ENCODE measurements at places on chromosomes 2 and 18.

GRCh38 chr18:45482286-45482685 is 133.0 kb upstream of the SLC14A2 start:
- DNase-seq = no peak

- DNase-seq = no peak
Observed at GRCh38 chr2:237324837-237325236, 89.1 kb downstream of the COL6A3 start.

- no peak for DNase-seq
Observed at GRCh38 chr2:178910005-178910404, 102.8 kb upstream of the TTN start.

DNA sequence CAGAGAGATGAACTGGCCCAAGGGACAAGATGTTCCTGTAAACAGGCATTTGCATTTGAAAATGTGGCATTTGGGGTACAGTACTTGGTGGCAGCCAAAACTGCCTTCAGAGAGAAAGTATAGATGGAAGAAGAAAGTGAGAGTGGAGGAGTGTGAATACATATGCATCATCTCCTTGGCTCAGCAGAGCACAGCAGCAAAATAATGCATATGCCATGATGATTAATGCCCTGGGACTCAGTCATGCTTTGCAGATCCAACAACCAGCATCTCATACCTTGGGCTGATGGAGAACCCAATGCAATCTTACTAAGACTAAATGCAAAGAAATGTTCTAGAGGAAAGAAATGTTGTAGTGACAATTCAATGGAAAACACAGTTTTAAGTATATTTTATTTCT is 29.7 kb upstream of the CYTIP start:
- no peak for DNase-seq

GRCh38 chr2:218318241-218318640 is 25.9 kb upstream of the TMBIM1 start:
- no peak for DNase-seq

GRCh38 chr18:21907451-21907850 is 166.9 kb downstream of the MIB1 start:
- DNase-seq = no peak

DNA sequence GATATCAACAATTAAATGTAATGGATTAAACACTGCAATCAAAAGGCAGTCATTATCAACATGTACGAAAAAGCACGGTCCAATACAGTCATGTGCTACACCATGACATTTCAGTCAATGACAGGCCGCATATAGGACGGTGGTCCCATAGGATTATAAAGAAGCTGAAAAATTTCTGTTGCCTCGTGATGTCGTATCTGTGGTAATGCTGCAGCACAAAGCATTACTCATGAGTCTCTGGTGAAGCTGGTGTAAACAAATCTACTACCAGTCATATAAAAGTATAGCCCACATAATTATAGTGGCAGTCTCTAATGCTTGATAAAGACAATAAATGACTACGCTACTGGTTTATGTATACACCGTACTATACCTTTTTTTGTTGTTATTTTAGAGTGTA is 58.4 kb downstream of the RABL2A start:
- DNase-seq = no peak

DNA sequence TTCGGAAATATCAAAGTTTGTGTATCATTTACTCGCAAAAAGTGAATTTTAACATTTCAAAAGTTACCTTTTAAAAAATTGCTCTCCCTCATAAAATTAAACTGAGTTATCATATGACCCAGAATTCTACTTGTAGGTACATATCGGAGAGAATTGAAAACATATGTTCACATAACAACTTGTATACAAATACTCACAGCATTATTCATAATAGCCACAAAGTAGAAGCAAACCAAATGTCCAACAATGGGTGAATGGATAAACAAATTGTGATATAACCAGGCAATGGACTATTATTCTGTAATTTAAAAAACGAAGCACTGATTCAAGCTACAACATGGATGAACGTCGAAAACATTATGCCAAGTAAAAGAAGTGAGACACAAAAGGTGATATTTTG is 412.0 kb upstream of the TCF4 start:
- no peak for DNase-seq

DNA sequence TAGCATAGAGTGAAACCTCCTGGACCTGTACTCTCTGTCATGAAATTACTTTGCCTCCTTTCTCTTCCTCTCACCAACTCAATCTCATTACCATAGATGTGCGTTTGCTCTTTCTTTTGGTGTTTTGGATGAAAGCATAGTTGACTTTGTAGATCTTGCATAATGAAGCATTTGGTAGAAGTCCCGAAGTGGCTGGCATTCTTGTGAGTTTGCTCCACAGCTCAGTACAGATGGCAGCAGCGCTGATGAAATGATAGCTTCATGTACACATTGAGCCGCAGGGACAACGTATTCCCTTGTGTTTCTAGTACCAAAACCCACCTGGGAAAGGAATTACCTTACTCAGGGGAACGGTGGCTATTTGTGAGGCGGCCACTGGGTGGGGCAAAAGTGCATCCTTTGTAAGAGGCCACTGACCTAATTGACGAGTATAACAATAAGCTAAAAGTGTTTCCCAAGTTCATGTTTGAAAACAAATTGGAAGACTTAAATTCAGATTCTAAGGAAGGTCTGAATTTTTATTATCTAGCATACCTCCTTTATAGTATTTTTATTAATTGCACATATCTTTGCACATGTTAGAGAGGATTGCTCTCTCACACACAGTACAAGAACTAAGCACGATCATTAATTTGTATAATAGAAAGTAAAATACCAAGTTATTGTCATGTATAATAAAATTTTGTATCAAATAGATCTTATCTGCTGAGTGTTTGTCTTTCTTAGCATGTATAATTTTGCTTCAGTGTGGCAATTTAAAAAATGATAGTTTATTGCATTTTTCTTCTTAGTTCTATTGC is 25.4 kb upstream of the CDH7 start:
- no peak for DNase-seq

- DNase-seq = no peak
Observed at GRCh38 chr18:36776650-36777049, 52.2 kb downstream of the TPGS2 start.

- no peak for DNase-seq
Observed at GRCh38 chr2:173962583-173963110, 2.5 kb downstream of the SP3 start.

GRCh38 chr2:135091681-135092080 is 39.6 kb downstream of the RAB3GAP1 start:
- no peak for DNase-seq

DNA sequence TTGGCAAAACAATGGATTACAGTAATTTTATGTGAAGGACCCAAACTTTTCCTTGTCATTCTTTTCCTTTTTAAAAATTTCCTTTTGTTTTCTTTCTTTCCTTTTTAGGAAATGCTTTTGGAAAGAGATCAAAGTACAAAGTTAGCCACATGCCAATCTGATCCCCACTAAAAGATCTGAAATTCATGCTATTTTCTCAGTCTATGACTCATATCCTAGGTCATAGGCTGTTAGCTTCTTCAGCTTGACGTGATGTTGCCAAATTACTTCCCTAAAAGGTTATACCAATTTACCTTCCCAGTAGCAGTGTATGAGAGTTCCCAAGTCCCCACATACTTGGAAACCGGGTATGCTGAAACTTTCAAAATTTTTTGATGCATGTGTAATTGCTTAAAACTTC is 355.3 kb downstream of the INSIG2 start:
- no peak for DNase-seq

DNA sequence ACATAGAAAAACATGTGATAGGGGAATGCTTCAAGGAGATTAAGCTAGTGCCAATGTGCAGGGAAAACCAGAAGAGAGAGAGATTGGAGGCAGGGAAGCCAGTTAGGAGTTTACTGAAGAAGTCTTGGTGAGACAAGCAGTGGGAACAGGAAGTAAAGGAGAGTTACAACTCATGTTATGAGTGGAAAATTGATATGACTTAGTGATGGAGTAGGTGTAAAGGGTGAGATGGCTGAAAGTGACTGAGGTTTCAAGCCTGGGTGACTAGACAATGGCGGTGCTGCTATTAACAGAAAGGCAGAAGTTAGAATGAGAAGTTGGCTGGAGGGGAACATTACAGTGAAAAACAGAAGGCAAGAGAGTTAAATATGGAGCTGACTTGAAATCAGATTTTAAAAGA is 16.5 kb downstream of the DOK1 start:
- no peak for DNase-seq

DNA sequence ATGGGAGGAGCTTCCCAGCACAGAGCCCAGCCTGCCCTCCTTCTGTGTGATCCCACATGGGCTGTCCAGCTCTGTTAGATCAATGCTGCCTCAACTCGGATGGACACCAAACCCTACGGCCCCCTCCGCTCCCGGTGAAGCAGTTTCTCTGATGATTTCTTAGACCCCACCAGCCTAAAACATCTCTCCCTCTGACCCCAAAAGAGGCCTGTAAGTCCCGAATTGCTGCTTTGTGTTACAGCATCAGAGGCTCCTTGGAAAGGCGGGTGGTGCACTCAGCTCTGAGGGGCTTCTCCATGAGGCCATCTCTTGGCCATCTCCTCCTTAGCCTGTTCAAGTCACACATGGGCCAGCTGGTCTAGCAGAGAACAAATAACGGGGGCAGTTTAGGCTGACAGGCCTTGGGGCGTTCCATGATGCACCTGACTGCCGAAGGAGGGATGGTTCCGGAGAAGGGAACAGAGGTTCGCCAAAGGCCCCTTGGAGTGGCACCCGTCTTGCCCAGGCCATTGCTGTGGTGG is 240.7 kb downstream of the SH3RF3 start:
- DNase-seq = no peak

GRCh38 chr2:38167968-38168350 is 92.0 kb upstream of the CYP1B1 start:
- DNase-seq = no peak

DNA sequence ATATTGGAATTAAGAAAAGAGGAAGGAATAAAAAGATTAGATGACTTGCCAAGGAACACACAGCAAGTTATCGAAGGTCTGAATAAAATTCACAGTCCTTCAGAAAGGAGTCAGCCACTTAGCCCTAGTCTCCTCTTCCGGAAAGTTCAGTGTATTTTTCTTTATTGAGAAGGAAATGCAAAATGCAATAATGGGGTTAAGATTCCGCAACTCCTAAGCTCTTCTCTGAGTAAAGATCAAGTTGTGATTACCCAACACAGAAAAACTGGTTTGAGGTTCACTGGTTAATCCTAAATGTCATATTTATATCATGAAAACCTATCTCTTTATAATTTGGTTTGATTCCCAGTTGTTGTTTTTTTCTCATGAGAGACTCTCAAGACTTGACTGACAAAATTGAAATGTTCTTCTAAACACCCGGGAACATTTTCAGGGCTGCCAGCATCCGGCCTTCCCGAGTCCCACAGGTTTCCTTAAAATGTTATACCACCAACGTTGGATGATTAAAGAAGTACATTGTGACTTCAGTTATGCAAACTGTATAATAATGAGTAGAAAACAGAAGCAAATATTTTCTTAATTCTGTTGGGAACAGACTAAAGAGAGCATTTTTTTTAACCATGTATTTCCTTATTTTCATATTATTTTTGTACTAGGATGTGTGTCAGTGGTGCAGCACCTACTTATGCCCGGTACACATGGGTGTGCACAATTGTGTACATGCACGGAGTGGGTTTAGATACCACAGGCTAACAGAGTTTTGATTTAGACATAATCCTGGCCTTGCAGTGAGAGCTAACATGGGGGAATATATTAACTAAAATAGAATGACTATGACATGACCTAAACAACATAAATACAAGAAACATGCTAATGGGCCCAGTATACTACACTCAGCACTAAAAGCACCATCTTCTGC is 100.2 kb downstream of the STK39 start:
- DNase-seq = no peak

GRCh38 chr2:84631047-84631446 is 114.7 kb downstream of the DNAH6 start:
- peak; percentile 16 for DNase-seq

DNA sequence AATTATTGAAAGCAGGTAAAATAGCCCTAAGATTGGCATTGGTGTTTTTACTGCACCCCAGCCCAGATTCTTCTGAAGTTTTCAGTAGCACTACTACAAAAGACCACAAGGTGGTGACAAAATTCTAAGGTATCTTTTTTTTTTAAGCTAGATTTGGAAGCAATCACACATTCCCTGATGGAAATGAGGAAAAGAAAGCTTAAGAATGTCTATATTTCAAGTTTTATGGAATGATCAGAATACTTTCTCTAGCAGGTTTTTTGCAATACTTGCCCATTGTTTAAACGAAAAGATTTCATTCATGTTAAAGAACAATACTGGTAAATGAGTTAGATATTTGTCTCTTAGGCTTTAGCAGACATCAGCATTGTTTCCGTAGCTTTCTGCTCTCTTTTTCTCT is 32.1 kb upstream of the ZNF638 start:
- peak; percentile 7 for DNase-seq

GRCh38 chr18:64276311-64277090 is 127.6 kb upstream of the LINC00305 start:
- peak; percentile 17 for DNase-seq

GRCh38 chr2:107325981-107326786 is 440.2 kb upstream of the ST6GAL2 start:
- no peak for DNase-seq

GRCh38 chr2:16248571-16249105 is 308.3 kb downstream of the MYCN start:
- no peak for DNase-seq

GRCh38 chr18:2982022-2982421 is 30.9 kb downstream of the LPIN2 start:
- DNase-seq = no peak

GRCh38 chr18:74230922-74231714 is 60.6 kb downstream of the CYB5A start:
- DNase-seq = no peak

DNA sequence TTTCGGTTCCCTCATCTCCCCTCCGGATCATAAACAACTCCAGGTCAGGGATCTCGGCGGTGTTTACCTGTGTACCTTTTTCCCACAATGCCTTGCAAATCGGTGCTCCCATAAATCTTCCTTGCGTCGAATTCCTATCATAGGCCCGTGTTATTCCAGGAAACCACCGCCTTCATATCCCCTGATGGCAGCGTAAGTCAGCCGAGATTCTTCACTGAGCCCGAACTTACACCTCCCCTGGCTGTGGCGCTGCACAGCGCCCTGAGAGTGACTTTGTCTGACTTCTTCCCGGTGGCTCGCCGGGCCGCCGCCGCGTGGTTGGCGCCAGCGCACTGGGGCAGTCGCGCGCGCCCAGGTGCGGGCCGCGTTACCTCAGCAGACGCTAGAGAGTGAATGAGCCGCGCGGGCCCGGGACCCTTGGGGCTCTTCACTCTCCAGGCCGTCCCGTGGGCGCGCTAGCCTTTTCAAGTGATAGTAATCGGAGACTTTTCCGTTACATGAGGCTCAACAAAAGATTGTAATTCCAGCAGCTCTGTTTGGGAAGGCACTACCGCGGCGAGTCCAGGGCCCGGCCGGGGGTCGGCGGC is 101.6 kb downstream of the SPTBN1 start:
- DNase-seq = peak; percentile 49

DNA sequence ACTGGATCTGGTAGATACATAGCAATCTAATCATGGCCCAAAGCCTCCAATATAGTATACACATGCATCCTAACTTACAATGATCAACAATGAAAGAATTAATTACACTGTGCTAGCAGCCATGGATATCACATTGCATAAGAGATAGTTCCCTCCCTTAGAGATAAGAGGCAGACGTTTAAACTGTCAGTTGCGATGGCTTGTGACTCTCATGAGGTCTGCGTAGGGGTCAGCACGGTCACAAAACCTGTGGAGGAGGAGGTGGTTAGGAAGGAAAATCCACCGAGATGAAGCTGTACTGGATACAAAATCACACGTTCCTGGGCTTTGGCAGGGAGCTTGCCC is 800 bp upstream of the RALB start:
- DNase-seq = no peak
